Stimulated activated naive CD4-positive, alpha-beta T cell treated with Interleukin-2 at 50 U/mL for 16 hours (primary cell): ENCODE measurements at places on chromosomes 5 and 9.

- no peak for DNase-seq
Observed at GRCh38 chr5:154865466-154866184, 7.2 kb downstream of the CNOT8 start.

- DNase-seq, result no peak
Observed at GRCh38 chr9:95726756-95727155, 148.7 kb upstream of the ERCC6L2 start.

DNA sequence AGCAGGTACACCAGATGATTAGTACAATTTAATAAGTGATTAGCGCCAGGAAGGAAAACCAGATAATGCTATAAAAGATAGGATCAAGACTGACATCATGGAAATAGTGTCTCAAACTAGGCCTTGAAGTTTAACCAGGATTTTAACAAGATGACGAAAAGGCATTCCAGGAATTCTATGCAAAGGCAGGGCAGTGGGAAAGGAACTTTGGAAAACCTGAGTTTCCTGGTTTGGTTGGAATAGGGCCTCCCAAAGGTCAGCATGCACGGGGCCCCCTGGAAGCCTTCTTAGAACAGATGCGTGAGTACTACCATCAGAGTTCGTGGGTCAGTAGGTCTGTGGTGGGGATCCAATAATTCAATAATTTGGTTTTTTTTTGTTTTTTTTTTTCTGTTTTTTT is 935.2 kb upstream of the DMAC1 start:
- no peak for DNase-seq

GRCh38 chr5:42522783-42523182 is 99.5 kb downstream of the GHR start:
- DNase-seq, result no peak

- no peak for DNase-seq
Observed at GRCh38 chr9:128114326-128115186, 13.0 kb downstream of the PTGES2 start.

GRCh38 chr9:105881654-105882349 is 187.5 kb downstream of the TMEM38B start:
- DNase-seq, result peak; percentile 32

- no peak for DNase-seq
Observed at GRCh38 chr5:113092683-113093082, 116.1 kb downstream of the DCP2 start.

GRCh38 chr9:116873937-116874914 is 187.1 kb downstream of the TRIM32 start:
- DNase-seq, result no peak

GRCh38 chr5:165360784-165361542 is 1855.5 kb downstream of the MAT2B start:
- DNase-seq, result no peak

- DNase-seq, result no peak
Observed at GRCh38 chr9:89657295-89657694, 52.5 kb downstream of the GADD45G start.

DNA sequence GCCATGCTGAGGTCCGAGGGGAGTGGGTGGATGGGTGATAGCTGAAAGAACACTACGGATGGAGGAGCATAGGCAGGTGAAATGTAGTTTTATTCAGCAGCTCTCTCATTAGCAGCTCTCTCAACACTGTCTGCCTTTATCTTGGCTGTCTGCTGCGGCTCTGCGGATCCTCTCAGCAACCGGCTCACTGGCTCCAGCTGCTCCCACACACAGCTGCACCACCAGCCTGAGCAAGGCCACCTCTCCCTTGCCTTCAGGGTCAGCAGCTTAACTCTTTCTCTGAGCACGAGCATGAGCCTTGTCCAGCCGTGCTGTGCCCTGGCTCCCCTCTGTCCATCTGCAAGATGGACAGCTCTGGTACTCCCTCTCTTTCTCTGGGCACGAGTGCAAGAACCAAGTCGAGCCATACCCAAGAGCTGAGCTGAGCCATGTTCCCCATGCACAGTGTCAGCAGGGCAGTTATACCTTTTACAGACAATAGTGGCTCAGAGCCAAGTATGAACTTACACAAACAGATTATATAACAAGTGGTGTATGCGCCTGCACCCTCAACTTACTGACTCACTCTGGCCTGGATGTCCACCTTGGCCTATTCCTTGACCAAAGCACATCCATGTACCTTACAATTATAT is 108.5 kb downstream of the MACIR start:
- DNase-seq, result no peak

DNA sequence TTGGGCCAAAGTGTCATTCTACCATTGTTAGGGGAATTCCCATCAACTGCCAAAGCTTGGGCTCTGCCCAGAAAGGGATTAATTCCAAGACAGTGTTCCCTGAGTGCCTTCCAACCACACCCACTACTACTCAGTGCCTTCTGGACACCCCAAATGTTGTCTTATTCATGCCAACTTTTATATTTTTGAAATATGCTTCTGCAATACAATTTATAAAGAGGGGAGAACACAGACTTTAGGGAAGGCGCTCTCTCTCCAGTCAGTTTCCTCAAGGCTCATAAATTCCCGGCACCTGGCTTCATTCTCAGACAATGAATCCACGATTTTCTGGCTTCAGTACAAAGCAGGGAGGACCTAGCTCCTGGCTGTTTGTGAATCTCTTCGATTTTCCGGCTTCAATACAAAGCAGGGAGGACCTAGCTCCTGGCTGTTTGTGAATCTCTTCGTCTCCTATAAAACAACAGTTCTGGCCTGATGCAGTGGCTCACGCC is 120.1 kb upstream of the MYO10 start:
- no peak for DNase-seq

GRCh38 chr9:1454616-1455347 is 404.6 kb downstream of the DMRT2 start:
- DNase-seq, result no peak

DNA sequence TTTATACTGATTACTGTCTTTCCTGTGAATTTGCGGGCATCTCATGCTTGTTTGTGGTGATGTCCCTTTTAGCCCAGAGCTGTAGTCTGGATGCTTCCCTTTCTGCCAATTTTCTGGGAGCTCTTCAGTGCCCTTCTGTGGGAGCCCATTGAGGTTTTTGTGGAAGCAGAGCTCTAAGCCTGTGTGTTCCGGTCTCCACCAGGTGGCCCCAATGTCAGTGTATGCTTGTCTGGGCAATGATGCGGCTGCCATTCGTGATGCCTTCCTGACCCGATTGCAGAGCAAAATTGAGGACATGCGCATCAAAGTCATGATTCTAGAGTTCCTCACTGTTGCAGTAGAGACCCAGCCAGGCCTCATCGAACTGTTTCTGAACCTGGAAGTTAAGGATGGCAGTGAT is 35.1 kb downstream of the SH3GLB2 start:
- no peak for DNase-seq

DNA sequence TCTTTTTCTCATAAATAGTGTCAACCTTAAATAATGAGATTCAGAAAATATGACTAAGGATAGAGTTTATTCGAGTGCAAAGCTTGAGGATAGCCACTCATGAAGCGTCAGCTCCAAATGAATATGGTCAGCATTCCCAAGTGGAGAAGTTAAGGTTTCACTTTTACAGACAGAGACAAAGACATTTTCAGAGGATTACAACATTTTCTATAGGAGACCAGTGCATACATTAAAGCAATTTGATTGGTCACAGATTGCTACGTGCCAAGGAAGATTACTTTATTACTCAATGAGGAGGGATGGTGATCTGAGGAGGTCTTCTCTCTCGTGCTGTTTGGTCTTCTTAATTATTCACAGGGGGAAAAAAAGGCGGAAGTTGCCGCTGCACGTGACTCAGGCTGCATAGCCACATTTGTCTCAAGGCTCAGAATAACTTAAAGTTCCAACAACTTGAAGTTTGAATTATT is 60.1 kb upstream of the SPATA31C2 start:
- no peak for DNase-seq

DNA sequence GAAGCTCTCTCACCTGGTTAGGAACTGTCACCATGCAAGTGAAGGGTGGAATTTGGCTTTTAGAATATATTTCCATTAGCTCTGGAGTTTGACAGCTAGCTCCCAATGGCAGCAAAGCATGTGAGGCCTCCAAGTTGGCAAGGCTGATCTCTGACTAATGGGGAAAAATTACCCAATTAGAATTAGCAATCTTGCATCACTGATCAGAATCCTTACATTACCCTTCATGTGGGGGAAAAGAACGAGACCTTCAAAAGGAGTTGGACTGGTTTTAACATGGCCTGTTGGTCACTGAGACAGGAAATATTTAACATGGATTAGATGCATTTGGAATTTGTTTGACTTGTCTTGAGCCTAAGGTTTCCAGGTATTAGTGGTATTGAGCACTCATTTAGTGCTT is 192.3 kb upstream of the GDNF start:
- no peak for DNase-seq

DNA sequence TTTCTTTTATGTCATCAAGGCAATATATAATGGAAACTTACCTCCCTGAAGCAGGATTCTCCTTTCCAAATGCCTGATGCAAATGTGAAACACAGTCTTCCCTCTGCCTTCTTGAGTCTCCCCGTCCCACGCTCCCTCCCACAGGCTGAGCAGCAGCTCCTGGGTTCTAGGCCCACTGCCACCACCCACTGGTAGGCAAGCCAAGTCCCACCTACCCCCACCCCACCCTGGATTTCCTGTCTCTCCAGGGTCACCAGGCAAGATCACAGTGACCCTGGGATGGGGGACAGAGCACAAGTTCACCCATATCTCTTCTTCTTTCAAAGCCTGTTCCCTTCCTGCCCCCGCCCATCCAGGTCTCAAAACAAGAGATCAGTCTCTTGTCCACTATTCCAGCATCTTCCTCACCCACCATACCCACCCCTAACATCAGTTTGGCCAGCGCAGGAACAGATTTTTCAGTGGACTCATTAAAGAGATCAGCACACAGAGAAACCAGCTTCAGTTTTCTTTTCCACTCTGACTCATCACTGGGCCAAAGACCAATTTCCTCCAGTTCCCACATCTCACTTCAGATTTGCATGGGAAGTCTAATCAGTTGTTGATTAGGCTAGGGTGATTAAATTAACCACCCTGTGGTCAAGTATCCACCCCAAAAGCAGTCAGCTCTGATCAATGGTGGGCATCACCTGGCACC is 151.5 kb downstream of the ACTL7B start:
- DNase-seq, result no peak

DNA sequence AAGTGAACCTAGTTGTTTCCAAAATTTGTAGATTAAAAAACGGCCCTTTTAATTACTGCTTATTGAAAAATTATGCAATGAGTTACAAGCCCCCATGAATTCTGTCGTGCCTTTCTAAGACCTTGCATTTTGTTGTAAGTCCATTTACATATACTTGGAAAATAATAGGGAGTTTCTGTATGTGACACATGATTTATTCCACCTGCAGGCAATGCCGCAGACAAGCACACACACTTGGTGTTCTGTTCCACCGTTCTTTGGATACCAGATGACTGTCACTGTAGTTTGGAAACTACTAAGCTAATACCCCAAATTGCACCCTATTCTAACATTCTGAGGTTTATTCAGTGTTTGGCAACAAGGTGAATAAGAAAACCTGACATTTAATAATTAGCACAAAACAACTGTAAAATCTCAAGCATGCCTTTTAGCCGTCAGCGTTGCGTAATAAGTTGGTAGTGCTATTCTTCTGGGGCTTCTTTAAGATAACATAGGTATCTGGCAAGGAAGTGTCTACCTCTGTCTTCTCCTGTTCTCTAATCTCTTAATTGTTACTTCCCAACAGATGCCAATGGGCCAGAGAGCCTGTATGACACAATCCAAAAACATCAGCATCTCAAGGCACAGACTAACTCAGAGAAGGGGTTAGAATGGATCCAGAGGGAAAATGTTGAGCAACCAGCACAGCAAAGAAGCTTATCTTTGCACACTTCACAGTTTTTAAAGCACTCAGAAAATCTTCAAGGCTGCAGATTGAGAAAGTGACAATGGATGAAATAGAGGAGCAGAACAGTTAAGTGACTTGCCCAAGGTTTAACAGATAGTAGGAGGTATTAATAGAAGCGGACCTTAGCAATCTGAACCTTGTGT is 48.2 kb upstream of the DPYSL3 start:
- no peak for DNase-seq

DNA sequence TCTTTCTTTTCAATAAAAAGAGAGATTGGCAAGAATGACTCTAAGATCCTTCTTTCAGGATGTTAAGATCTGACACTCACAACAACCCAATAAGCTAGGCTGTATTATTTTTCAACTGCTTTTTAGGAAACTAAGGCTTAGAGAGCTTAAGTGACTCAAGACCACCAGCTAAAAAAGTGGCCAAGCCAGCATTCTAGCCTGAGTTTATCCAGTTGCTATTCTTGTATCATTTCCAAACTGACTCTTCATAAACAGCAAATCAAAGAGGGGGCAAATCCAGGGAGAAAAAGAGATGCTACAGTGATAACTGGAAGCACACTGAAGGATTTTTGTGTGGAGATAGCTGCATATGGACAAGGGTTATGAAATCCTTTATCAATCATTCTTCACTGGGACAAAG is 47.1 kb downstream of the TMEM252 start:
- DNase-seq, result no peak

DNA sequence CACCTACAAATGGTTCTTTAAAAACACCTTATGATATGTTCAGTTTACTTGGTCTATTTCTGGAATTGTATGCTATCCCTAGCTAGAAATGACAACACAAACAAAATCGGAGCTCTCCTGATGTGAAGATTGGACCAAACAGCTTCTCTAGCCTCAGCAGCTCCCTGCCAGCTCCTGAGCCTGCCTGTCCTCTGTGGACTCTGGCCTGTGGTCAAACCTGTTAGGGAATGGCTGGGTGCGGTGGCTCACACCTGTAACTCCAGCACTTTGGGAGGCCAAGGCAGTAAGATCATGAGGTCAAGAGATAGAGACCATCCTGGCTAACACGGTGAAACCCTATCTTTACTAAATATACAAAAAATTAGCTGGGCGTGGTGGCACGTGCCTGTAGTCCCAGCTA is 195.3 kb downstream of the GAS1 start:
- DNase-seq, result no peak

- DNase-seq, result no peak
Observed at GRCh38 chr5:59206132-59206581, 623.3 kb downstream of the RAB3C start.

DNA sequence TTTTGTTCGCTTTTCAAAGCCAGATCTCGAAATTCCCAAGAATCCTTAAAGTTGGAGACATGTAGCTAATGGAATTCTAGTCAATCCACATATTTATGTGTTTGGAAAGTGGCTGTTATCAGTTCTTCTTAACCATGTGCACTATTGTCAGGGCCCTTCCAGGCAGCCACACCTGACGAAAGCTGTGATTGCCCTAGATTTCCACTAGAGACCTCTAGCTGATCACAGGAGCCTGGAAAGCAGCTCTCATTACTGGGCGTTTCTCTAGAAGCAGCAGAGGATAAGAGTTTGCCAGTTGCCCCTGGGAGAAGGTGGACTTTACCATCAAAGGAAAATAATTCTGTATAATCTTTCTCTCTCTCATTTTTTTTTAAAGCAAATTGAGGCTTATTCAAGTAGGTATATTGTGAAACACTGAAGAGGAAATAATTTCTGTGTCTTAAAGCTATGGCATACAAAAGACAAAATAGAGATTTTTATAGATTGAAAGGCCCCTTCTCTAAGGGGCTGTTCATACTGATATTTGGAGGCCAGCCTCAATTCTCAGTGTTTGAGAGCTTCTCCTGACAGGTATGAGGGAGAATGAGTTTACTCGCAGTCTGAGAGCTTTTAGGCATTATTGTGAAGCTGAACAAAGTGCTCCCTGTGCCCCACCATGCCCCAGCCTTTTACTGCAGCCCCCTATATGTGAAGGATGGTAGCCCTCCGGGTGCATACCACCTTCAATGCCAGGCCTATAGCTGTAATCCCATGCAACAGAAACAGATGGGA is 405.4 kb upstream of the ACTBL2 start:
- no peak for DNase-seq
